ENCODE measurements at places on chromosomes 2 and 18.

- no peak for DNase-seq
Measured at GRCh38 chr18:48326901-48327675, 82.1 kb downstream of the ZBTB7C start.

DNA sequence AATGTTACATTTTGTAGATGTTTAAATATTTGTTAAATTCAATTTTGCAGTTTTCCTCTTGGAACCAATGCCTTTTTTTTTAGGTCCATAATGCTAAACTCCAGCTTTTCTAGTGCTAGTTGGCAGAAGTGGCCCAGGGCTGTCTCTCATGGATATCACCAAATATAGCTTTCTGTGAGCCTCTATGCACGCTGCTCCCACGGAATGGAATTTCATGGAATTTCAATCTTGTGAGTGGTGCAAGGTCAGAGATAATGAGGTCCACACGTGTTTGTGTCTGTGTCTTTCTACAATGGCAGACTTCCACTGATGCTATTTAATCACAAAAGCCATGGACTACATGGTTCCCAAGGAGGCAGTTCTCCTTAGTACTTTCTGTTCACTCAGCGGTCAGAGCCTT, 191.5 kb upstream of the PARD3B start:
- DNase-seq: no peak

DNA sequence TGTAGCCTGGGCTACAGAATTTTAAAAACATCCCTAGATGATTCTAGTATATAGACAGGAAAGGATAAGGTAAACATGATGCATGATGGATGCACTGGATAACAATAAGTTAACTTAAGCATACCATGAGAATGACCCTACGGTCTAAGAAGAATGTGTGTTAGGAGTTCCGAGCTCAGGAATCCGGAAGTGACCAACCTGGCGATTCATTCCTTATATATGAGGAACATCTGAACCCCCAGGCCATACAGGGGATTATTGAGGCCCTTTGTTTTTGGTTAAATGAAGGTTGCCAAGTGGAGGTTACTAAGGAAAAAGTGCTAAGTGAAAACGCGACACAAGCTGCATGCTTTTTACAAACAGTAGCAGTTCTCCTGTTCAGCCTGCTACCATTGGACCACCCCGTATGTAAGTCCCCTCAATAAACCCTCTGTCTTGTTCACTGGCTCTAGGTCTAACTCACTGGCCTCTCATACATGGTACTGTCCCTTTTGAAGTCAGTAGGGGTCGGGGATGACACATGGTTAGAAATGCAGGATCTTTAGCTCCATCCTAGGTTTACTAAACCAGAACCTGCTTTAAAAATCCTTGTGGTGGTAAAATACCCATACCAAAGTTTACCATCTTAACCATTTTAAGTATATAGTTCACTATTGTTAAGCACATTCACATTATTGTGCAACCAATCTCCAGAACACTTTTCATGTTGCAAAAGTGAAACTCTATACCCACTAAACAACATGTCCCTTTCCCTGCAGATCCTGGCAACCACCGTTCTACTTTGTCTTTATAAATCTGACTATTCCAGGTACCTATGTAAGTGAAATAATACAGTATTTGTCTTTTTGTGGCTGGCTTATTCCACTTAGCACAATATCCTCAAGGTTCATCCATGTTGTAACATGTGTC, 111.0 kb upstream of the MAP4K3 start:
- no peak for DNase-seq

GRCh38 chr18:2948038-2948437, 64.9 kb downstream of the LPIN2 start:
- DNase-seq: no peak
